ENCODE measurements at places on chromosomes 16 and 17.

DNA sequence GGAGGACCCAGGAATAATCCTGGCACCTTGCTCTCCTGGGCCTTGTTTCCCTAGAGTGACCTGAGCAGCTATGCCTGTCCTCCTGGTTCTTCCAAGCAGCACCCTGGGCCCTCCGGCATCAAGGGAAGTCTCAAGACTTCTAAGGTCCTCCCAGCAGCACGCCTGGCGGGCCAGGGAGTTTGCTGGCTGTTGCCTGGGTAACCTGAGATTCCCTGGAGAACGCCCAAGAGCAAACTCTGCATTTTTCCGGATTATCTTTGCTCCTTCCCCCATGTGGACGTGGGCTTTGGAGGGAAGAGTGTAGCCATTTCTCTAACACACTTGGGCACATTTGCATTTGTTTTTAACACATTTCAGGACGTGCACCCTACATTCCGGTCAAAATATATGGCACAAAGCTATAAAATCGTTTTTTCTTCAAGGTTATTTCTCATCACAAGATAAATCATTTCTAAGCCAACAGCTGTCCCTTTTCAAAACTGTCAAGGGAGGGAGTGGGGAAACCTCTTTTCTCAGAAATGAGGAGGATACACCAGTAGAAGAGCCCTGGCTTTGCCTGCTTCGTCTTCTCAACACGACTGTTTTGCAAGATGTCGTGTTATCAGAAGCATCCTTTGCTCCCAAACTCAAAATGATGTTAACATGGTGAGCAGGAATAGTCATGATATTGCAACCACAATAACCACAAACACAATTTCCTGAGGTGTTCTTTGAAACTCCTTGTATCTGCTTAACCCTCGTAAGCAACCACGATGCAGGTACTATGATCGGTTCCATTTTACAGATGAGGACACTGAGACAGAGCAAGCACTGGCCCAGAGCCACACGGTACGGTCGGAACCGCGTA lies 116.5 kb downstream of the ADCY9 start:
- no peak for DNase-seq

- no peak for DNase-seq
Measured at GRCh38 chr17:6101706-6102105, 31.5 kb downstream of the WSCD1 start.

DNA sequence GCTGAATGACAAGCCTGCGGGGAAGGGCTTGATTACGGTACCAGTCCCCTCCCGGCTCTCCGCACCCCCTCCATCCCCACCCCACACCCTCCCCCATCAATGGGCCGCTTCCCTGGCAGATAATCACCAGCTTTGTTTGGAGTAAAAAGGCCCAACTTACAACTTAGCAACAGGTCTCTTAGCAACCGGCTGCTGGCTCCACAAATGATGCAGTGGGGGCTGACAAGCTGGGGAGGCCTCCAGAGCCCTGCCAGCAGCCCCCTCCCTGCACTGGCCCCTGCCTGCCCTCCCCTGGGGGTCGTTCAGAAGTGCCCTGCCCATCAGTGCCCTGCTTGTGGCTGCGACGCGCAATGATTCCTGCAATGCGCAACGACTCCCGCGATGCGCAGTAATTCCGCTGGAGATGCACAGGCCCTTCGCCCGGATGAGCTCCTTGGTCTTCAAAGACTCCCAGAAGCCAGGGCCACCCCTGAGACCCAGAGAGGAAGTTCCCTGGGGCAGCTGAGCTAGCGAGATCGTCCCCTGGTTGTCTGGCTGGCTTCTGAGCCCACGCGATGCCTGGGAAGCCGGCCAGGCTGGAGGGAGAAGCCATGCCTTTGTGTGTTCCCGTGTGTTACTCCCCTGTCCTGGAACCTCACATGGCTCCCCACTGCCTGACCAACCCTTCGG lies 23.3 kb downstream of the CPNE2 start:
- no peak for DNase-seq

DNA sequence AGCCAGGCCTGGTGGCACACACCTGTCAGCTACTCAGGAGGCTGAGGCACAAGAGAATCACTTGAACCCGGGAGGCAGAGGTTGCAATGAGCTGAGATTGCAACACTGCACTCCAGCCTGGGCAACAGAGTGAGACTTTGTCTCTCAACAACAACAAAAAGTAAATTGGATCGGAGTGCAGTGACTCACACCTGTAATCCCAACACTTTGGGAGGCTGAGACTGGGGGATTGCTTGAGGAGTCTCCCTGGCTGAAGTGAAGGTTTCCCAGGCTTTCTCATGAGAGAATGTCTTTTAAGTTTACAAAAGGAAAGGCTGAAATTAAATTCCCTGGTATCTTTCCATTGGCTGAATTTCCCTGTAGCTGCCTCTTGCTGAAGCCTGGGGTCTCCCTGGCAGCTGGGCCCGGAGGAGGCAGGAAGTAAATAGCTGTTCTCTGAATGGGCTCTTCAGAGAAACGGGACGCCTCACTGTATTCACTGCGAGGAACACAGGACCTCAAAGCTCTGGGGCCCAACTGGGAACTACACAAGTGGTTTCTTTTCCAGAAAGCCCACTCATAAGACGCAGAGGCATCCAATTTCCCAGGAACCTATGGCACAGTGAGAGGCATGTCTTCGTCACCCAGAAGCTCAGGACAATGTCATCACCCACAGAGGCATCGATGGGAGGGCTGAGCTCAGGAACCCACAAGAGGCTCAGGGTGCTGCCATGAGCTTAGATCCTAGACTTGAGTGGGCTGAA lies 77.4 kb upstream of the SMURF2 start:
- DNase-seq, result no peak

- no peak for DNase-seq
Measured at GRCh38 chr16:80680046-80680445, 124.4 kb downstream of the CDYL2 start.

DNA sequence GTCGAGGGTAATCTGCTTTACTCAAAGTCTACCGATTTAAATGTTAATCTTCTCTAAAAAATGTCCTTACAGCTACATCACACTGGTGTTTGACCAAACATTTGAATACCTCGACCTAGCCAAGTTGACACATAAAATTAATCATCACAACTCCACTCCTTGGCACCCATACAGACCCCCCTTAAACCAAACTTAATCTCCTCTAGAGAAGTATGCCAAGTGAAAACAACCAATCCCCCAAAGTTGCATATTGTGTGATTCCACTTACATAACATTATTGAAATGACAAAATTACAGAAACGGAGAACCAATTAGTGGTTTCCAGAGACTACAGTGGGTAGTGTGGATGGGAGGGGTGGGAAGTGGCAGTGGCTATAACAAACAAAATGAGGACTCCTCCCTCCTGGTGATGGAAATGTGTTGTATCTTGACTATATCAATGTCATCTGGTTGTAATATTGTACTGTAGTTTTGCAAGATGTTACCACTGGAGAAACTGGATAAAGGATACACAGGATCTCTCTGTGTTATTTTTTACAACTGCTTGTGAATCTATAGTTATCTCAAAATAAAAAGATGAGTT lies 39.4 kb downstream of the CAPNS2 start:
- DNase-seq, result no peak

- no peak for DNase-seq
Measured at GRCh38 chr17:5330981-5331380, 48.9 kb downstream of the RABEP1 start.

DNA sequence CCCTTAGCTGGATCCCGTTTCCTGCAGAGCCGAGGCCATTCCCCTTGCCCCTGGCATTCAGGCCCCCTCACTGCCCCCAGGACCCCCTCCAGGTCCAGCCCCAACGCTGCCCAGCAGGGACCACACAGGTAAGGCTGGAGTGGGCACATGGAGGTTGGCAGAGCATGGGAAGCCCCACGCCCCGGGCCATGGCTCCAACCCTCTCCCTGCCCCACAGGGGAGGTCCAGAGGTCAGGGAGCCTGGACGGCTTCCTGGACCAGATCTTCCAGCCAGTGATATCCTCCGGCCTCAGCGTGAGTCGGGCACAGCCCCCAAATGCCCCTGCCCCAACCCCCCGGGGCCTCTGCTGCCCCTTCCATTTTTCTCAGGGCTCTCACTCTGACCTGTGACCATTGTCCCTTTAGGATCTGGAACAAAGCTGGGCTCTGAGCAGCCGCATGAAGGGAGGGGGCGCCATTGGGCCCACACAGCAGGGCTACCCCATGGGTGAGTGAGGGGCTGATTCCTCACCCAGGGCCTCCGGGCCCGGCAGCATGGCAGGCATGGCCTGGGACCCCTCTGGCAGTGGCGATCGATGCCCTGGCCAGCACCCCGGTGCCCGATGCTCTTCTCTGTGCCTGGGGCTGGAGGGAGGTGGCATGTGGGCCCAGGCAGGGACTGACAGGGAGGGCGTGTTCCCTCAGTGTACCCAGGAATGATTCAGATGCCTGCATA lies 18.5 kb upstream of the SMIM5 start:
- no peak for DNase-seq

DNA sequence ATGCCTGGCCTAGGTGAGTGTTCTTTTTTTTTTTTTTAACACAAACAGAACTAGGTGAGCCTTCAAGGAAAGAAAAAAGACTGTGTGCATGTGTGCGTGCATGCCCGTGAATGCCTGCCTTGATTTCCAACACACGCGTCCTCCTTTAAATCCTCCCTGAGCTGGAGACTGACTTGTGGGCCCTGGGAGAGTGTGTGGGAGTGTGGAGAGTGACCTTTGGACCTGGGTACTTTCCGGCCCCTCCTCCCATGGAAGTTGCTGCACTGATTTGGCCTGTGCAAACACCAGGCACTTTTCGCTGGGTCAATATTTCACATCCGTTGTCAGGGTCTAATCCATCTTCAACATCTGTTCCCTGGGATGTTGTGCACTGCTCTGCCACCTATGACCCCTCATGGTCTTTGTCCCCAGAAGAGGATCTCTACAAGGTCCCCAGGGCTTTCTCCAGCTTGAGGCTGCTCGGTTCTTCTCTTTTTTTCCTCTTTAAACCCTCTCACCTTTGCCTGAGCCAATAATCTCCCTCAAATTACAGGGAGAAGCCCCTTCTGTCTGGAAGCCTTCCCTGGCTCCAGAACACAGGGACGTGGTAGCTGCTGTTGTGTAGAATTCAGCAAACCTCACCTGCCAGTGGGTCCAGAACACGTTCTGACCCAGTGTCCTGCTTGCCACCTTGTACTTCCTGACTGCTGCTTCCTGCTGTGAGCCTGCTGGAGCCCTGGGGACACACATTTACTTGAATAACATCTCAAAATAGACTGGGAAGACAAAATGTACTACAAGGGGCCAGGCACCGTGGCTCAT lies 20.8 kb upstream of the ATP5MC1 start:
- no peak for DNase-seq

DNA sequence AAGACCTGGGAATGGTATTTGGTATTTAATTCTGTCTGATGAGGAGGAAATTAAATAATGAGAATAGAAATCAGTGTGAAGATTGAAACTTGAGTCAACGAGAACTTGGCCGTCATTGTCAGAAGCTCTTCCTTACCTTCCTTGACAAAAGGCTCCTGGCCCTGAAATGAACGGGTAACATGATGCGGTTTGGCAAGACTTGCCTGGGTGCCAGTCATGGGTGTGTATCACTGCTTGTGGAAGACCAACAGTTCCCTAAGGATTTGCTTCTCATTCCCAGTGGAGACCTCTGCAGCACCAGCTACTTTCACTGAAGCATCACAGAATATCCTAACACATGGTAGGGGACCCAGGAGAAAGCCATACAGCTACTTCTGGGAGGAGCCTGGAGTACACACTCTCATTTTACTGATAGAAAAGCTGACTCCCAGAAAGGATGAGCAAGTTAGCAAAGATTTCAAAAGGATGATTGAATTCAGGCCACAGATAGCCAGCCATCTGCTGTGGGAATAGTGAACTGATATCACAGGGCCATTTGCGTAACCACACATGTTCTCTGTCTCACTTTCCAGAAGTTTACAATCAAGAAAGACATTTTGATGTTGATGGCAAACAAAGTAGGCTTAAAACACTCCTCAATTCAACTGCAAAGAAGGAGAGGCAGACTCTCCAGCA lies 258.1 kb upstream of the SALL1 start:
- DNase-seq, result no peak

DNA sequence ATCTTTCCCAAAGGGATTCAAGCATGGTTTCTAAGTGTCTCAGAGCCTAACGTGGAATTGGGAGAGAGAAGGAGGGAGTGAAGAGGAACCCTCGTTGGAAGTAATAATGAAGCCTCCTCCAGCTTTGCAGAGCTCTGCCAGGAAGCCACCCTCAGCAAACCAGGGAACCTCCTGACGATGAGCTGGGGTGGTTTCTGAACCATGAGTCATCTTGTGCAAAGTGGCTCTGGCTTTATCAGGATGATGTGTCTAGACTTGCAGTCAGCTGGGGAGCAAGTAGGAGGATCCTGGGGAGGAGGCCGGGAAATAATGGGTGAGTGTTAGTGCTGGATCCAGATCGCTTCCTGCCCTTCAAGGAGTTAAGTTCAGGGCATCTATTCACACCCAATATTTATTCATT lies 191.7 kb upstream of the RBFOX1 start:
- DNase-seq, result no peak

DNA sequence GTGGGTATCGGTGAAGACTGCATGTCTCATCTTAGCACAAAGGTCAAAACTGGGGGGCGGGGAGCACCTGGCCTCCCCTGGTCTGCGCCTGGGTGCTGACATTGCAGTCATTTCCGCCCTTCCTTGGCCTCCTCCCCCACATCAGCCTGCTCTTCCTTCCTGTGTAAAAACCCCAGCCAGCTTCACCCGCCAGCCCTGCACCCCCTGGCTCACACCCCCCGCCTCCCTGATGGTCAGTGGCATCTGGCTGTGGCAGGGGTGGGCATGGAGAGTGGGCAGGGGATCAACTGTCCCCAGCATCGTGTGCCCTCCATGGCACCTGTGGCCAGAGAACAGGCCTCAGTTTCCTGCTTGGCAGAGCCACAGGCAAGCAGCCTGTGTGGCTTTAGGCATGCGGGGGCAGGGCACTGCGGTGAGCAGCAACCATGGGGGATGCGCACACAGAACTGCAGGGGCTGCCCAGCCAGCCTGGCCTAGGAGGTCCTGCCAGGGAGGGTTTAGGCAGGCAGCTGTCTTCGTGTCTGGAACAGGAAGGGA lies 26.5 kb upstream of the LASP1NB start:
- peak; percentile 79 for DNase-seq

DNA sequence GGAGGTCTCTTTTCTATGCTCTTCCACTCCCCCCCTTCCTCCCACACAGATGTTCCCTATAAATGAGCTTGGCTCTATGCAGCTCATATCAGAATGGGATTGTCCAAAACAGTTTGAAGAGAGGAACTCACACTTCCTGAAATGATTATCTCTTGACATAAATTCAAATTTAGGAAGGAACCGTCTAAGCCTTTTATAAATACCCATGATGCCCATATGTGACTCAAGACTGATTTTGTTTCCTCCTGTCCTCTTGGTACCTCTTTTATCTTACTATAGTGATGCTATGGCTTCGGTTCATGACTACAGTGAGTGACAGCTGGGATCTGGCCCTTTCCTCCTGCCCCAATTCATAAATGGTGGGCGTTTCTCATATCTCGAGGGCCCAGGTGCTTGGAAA lies 16.6 kb upstream of the TERF2 start:
- peak; percentile 36 for DNase-seq

GRCh38 chr16:53235851-53236250 lies 181.1 kb downstream of the CHD9 start:
- no peak for DNase-seq

GRCh38 chr17:67358612-67359011 lies 7.8 kb downstream of the PSMD12 start:
- DNase-seq, result no peak
